ENCODE measurements at places on chromosomes 13 and 19.

DNA sequence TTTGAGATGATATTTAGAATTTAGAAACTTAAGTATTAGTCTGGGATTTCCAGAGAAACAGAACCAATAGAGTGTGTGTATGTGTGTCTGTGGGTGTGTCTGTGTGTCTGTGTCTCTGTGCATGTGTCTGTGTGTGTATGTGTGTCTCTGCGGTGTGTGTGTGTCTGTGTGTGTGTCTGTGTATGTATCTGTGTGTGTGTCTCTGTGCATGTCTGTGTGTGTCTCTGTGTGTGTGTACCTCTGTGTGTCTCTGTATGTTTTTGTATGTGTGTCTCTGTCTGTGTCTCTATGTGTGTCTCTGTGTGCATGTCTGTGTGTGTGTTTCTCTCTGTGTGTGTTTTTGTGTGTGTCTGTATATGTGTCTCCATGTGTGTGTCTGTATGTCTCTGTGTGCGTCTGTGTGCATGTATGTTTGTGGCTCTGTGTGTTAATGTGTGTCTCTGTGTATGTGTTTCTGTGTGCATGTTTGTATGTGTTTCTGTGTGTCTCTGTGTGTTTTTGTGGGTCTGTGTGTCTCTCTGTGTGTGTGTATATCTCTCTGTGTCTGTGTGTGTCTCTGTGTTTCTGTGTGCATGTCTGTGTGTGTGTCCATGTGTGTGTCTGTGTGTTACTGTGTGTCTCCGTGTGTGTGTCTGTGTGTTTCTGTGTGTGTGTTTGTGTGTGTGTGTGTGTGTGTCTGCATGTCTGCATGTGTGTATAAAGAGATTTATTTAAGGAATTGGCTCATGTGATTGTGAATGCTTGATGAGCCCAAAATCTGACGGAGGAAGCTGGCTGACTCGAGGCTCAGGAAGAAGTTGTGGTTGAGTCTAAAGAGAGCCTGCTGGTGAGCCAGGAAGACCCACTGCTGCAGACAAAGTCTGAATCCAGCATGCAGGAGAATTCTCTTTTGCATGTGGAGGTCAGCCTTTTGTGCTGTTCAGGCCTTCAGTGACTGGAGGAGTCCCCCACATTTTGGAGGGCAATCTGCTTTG is 22.2 kb downstream of the GPR42 start:
- no peak for DNase-seq

GRCh38 chr13:89465366-89465765 is 1794.2 kb downstream of the SLITRK5 start:
- DNase-seq: peak; percentile 69

GRCh38 chr13:94318418-94318817 is 161.1 kb downstream of the DCT start:
- DNase-seq: no peak

GRCh38 chr19:4052114-4052992 is 14.3 kb downstream of the ZBTB7A start:
- no peak for DNase-seq

DNA sequence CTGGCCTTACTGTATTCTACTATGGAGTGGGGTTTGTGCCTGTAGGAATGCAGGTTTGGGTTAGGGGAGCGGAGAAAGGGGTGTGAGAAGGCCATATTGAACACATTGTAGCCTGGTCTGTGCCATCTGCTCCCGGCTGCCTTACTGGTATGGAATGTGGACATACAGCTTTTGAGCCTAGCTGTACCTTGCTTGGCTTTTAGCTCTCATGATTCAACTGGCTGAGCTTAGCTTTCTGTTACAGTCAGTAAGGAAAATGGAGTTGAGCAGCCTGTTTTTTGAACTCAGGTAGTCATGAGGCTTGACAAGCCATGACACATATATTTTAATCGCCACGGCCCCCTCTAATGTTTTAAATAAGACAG is 41.6 kb downstream of the ARHGAP35 start:
- no peak for DNase-seq

DNA sequence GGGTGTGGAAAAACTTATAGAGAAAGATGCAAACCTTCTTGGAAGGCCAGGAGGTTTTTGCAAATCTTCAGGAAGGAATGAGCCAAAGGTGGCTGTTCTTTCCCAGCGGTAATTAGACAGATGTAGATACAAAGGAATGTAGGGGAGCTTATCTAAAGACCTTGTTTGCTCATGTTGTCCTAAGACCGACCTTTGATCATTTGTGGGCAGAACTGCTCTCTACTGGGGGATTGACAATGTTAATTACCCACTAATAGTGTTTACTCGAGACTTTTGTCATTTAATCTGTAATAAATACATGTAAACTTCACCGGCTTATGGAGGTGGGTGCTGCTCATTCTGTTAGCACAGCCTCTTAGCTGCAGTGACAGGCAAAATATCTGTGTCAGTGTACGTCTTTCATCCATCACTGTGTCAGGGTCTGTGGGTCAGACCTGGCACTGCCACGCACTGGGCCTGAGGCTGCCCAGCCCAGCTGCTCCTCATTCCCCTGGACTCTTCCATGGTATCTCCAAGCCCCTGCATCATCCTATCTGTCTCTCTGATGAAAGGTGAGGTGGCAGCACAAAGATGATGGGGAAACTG is 68.3 kb downstream of the ZNF431 start:
- DNase-seq: no peak

- no peak for DNase-seq
Observed at GRCh38 chr19:41932259-41932719, 4.0 kb upstream of the ERFL start.

GRCh38 chr19:54252243-54252642 is 4.8 kb downstream of the LILRB5 start:
- DNase-seq: no peak

- no peak for DNase-seq
Observed at GRCh38 chr13:99459099-99459850, 42.0 kb upstream of the TM9SF2 start.

GRCh38 chr13:94143624-94144350 is 335.7 kb downstream of the DCT start:
- DNase-seq: no peak
